ENCODE measurements at places on chromosomes 3 and 15.

GRCh38 chr15:38877471-38877870, 312.9 kb upstream of the RASGRP1 start:
- no peak for DNase-seq

DNA sequence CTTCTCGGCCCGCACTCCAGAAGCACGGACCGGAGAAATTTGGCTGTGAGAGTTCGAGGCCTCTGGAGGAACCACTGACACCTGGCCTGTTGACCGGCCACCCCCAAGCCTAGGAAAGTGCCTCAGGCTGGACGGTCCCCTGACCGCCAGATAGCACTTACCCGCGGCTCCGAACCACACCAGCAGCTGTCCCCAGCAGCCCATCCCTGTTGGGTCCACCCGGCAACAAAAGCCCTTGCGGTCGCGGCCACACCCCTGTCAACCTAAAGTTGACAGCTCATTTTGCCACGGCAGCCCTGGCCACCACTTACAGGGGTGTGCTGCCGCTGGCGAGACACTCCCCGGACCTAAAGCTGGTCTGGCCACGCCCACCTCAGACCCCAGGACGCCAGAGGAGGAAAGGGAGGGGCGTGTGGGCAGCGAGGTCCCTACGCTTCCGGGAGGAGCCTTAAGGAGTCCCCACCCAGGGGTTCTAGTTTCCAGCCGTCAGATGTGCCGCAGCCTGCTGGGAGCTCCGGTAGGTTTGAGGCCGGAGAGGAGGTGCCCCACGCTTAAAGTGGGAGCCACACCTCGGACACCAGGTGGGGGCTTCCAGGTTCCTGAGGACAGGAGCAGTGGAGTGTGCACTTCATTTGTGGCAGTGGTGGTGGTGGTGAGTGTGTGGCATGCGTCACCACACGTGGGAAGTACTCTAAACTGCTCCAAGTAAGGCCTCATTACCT, at the start of gene LTK:
Gene LTK, minus strand, starts transcription at position 322 of the 722 bp plus-strand sequence. Its CDS starts 118 bp downstream, at position 204.
- DNase-seq: peak; percentile 45

DNA sequence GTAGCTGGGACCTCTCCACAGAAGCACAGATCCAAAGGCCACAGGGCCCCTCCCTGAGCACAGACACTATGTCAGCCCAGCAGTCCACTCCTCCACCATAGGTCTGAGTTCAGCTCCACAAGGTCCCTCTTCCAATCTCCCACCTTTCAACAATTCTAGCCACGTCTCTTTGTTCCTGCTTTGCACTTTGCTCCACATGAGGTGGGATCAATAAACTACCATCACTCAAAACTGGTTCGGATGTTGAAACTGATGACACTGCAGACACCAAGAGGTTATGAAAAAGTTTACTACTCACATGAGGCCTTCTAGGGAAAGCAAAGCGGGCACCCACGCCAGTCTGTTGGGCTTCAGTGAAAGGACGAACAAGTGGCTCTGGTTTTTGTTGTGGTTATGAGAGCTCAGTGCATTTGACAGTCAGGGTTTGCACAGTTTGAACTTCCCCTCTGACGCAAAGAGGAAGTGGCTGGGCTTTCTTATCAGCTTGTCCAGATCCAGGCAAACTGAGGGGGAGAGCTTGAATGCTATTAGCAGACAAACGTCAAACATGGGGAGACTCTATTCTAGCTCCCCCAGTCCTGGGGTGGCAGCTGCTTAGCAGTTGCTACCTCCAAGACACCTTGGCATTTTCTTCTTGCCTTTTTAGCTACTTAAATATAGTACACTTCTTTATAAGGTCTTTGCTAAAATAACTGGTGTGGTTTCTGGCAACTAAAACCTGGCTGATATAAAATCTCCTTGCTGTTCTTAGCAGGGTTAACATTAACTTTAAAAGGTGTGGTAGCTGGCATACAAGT, 37.8 kb downstream of the ZNF445 start:
- peak; percentile 98 for DNase-seq

DNA sequence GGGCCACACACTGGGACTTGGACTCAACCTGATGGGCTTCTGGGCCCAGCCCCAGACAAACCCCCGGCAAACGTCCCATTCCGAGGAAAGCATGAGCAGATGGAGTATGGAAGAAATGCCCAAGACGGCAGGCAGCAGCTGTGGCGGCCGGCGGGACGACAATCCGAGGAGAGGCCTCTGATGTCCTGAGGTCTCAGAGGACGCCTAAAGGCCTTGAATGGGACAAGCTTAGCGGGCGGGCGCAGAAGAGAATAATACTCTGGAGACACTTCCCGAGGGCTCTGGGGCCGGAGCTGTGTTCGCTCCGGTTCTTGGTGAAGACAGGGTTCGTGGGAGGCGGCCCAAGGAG, 482 bp upstream of the OGG1 start:
- no peak for DNase-seq

DNA sequence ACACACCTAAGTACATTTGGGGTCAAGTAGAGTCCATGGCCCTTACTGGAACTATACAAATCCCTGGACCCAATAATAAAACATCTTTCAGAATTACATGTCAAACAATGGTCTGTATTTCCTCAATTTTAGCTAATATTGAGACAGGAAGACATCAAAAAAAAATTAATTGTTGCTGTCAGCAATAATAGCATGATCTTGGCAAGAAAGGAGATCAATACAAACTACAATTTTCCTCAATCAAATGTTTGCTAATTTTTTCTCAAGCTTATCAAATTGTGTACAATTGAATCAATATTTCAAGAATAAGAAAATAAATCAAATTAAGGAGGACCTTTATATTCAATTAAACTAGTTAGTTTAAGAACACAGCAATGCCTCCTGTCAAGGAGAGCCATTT, 62.6 kb downstream of the FSIP1 start:
- no peak for DNase-seq

GRCh38 chr3:187870360-187871203, 125.3 kb upstream of the BCL6 start:
- DNase-seq: no peak

DNA sequence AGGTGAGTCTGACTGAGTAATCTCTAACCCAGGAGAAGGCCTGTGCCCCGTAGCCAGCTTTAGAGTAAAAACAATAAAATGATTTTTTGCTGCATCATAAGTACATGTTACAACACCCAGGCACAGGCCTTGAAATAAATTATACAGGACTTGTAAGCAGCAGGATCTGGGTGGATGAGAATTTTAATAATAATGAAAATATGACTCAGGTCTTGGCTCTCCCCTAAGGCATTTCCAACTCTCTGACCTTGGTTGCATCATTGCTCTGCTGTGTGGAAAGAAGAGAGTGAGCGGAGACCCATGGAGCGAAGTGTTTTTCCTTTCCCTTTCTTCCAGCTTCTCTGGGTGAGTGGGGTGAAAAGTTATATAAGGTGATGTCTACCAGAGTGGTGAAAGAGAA, 44.6 kb downstream of the EOMES start:
- no peak for DNase-seq

Measured in hematopoietic multipotent progenitor cell treated with erythropoietin and hydrocortisone succinate and interleukin-3 and kit ligand, for 8 days (in vitro differentiated cells).